ENCODE measurements at places on chromosomes 13 and 19.

- no peak for DNase-seq
Observed at GRCh38 chr19:35991731-35992450, 3.1 kb upstream of the SDHAF1 start.

DNA sequence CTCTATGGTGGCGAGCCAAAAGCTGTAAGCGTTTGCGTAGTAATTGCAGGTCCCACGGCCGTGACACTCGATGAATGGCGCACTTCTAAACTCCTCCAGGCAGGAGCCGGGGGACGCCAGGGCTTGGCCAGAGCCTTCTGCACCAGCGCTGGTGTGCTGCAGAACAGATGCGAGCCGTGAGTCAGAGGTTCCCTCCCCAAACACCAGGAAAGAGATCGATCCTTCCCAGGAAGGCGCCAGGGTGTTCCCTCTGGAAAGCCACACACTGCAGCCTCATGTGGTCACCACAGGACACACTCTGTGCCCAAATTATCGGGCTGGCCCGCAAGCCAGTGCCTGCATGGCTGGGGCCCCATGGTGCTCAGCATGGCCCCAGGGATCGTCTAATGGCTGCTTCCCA lies 154.6 kb downstream of the COL4A1 start:
- DNase-seq = no peak

DNA sequence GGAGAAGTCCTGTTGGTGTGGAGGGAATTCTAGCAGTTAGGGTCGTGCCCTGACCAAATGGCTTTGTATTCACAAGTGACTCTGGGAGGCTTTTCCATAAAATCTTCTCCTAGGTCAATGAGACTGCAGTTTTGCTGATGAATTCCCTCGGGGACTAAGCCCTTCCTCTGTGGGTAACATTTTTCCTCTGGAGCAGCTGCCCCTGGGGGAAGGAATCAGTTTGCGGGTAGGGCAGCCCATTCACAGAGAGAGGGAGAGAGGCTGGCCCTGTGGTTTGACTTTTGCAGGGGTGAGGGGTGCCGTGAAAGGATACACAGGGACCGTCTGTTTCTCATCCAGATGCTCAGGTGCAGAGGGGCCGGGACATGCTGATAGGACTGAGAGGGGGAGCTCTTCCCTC lies 67.3 kb downstream of the ERICH6B start:
- no peak for DNase-seq

- peak; percentile 96 for DNase-seq
Observed at GRCh38 chr13:99980824-99981734, 505 bp upstream of the ZIC2 start.

- DNase-seq = no peak
Observed at GRCh38 chr13:21106089-21106488, 44.7 kb upstream of the LATS2 start.

Measured in NCI-H146 (cell line).